ENCODE measurements at places on chromosomes 3 and 15. TPM values are rescaled to one million over a fixed set of nuclear protein-coding genes. Genes with fewer than 3 reads are reported as not detected.

DNA sequence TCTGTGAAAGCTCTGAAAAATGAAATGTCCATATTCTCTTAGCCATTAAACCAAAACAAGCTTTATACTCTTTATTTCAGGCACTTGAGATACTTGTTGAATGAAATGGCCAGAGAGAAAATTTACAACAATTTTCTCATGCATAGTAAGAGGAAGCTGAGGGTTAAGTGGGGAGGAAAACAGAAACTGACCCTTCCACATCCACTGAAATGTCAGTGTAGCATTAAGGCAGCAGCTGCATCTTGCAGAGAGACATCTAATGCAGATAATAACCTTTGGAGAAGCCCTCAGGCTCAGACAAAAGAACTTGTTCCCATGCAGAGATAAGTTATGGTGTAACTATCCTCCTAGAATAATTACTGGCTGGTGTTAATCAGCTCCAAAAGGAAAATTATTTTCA lies 34.0 kb downstream of the ZDHHC23 start:
- H3K27ac ChIP-seq: no peak overlapping the region
- no peaks in the 10 kb centered on the region for H3K27me3 ChIP-seq
- peaks cover 6% of the 10 kb centered on the region for H3K36me3 ChIP-seq
- DNase-seq: peak; percentile 6
- no peak overlapping the region for H3K4me3 ChIP-seq
- no peaks in the 10 kb centered on the region for H3K4me1 ChIP-seq

DNA sequence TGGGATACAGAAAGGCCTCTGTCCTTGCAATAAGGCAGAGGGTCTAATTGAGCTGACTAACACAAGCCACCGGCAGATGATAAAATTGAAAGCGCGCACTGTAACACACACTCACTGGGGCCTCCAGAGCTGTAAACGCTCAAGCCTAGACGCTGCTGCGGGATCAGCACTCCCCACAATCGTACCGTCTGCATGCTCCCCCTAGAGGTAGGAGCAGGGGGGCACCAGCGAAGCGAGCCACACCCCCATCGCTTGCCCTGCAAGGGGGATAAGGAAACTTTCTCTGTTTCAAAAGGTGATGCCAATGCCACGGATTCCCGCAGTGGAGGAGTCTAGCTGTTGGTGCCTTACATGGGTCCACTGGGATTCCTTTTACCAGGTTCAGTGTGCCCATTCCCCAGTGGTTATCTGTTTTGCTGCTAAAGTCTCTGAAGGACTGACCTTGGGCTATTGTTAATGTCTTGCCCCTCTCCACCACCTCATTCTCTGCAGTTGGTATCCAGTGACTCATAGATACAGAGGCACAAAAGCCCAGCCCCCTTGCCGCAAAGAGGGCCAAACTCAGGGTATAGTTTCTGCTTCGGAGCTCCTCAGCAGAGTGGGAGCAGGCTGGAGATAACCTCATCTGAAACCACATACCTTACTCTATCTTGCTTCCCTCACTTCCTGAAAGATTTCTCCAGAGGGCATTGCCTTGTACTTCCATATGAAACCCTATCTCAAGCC lies 139.3 kb upstream of the KBTBD8 start:
- no peaks in the 10 kb centered on the region for H3K4me1 ChIP-seq
- H3K36me3 ChIP-seq: no peaks in the 10 kb centered on the region
- no peak for DNase-seq
- no peak overlapping the region for H3K4me3 ChIP-seq
- no peaks in the 10 kb centered on the region for H3K27me3 ChIP-seq

GRCh38 chr3:29544701-29545363 lies 264.0 kb downstream of the RBMS3 start:
- H3K27me3 ChIP-seq: no peaks in the 10 kb centered on the region
- no peaks in the 10 kb centered on the region for H3K4me1 ChIP-seq
- H3K4me3 ChIP-seq: no peak overlapping the region
- H3K27ac ChIP-seq: no peak overlapping the region

The TM6SF1 gene
- 15.8 TPM for total RNA-seq
